ENCODE measurements at places on chromosomes 3 and 15.

DNA sequence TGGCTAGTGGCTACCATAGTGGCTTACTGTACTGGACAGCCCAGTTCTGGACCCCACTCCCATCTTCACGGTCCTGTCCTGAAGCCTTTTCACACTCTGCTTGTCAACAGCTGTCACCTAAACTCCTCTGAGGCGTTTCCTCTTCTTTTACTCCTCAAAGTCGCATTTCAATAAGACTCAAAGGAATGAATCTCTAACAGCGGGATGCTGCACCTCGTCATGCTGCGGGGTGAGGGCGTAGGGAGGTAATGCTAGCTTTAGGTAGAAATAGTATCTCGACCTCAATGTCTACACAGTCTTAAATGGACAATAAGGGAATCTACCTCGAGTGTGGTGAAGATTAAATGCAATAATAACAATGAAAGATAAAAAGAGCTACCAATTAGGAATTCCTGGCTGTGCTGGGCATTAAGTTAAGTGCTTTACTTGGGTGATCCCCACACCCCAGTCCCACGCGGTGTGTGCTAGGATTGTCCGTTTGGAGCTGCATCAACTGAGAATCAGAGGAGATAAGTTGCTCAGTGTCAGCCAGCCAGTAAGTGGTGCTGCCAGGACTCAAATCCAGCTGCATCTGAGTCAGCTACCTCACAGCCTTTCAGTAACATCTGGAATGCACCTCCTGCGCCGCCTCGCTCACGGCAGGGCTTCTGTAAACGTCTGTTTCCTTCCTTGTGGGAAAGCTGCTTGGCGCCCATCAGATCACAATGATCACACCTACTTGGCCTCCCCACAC, 14.0 kb downstream of the PLA2G4D start:
- DNase-seq: no peak

DNA sequence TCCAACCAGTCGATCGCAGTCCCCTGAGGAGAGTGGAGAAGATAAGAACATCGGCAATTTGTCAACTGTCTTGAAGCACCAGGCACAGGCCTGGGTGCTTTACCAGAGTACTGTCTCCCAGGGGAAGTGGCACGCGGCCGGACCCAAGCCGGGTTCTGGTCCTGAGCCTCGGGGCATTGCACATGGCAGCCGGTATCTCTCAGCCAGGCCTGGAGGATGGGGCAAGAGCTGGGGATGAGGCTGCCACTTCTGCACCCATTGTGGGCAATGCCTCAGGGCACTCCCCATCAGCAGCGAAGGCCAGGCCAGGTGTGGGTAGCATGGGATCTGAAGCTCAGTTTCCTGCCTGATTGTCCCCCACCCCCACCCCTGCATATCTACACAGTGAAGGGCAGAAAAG, 77.5 kb downstream of the ADCY5 start:
- DNase-seq: no peak

DNA sequence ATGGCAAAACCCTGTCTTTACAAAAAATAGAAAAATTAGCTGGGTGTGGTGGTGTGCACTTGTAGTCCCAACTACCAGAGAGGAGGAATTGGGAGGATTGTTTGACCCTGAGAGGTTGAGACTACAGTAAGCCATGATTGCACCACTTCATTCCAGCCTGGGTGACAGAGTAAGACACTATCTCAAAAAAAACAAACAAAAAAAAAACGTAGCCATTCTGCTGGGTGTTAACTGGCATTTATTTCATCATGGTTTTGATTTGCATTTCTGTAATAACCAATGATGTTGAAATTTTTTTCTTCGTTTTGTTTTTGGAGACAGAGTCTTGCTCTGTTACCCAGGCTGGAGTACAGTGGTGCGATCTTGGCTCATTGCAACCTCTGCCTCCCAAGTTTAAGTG, 63.3 kb downstream of the RPLP1 start:
- DNase-seq: no peak

GRCh38 chr15:64901914-64902313, 9.8 kb upstream of the ANKDD1A start:
- DNase-seq: no peak

- no peak for DNase-seq
Measured at GRCh38 chr3:13019243-13020095, 53.8 kb downstream of the IQSEC1 start.
